ENCODE measurements at places on chromosomes 7 and 10.
A peak's percentile ranks its signal among the peaks of the same experiment; 100 is the strongest.

DNA sequence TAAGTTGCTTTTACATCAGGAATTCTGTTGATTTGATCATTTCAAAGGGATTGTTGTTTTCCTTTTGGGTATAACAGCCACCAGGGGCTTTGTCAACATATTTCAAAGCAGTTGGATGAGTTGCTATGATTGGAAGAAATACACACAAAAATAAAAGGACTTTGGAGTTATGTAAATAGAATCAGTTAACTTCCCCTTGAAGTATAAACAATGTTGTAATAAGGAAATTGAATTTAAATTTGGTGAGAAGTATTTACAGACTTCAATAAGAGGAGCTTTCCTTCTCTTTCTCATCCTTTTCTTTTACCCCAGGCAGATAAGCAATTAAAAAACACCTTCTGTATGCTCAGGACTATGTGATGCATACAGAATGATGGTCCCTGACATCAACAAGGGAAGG is 199.7 kb downstream of the LHFPL3 start:
- DNase-seq = no peak

DNA sequence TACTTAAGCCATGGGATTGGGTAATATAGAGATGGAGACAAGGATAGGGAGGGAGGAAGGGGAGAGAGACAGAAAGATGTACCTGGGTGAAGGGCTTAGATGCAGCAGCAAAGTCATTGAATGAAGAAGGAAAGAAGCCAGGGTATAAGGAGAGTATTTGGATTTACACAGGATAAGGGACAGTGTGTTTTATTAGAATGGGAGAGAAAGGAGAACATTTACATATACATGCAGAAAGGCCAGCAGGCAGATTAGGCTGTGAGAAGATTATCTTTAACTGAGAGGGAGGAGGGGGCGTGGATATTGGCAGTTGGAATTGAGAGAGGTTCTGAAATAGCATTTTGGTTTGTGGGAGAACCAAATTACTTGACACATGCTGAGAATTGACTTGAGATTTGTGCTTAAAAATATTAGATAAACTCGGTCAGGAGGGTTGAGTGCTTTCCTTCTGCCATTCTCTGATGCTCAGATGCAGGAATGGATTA is 161.5 kb upstream of the ZNF804B start:
- no peak for DNase-seq

- peak; percentile 66 for DNase-seq
Measured at GRCh38 chr7:18666107-18666728, 170.7 kb downstream of the HDAC9 start.

DNA sequence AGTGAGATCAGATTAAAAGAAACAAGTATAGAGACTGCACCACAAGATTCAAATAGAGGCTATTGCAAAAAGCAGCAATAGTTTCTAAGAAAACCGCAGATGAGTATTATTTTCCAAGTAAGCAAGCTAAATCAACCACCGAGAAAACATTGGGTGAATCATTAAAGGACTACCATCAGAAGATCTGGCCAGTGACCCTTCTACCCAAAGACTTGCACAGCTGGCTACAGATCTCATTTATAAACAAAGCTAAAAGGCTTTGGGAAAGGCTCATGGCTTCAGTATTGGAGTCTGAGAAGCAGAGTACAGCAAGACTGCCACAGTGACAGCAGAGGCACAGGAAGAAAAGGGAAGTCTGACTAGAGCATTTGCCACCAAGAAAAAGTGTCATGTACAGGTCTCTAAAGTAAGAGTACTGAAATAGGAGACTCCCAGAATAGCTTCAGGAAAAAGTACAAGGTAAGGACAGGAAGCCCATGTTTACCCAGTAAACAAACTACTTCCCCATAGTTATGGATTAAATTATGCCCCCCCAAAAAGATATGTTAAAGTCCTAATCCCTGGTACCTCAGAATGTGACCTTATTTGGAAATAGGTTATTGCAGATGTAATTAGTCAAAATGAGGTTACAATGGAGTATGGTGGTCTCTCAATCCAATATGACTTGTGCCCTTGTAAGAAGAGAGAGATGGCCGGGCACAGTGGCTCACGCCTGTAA is 19.0 kb downstream of the STEAP1 start:
- DNase-seq = no peak

GRCh38 chr10:90644165-90644564 is 213.7 kb downstream of the HTR7 start:
- no peak for DNase-seq

DNA sequence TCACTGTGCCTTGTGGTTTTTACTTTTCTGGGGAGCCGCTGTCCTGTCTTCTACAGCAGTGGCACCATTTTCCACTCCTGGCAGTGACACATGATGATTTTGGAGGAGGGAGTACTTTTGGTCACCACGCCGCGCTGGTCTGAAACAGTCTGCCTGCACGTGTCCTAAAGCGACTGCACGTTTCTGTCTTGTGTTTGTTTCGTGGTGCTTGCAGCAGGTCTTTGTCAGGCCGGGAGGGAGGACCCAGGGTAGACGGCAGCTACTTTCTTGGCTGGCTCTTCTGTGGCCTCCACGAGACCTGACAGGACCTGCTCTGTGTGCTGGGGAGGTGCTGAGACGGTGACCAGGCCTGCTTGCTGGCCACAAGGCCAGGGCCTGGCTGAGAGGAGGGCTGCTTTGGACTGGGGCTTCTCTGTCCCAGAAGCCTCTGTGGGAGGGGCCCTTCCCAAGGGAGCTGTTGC is 82.0 kb downstream of the GLRX3 start:
- no peak for DNase-seq

DNA sequence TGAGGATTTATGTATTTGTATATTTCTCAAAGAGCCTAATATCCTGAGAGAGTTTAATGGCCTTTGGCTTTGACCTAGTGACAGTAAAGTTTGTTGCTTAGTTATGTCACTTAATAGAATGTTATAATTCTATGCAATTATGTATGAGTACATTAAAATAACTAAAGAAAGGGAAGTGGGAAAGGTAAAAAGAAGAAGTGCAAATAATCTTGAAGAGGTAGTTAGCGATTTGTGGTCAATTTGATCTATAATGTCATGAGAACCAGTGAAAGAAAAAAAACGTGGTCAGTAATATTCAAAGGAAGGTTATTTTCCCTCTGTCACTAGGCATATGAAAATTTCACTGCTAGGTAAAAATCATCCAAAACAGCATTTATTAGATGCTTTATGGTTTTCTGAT is 143.4 kb upstream of the LSM8 start:
- DNase-seq = no peak

GRCh38 chr10:79345241-79346011 is 1.8 kb upstream of the PPIF start:
- no peak for DNase-seq

DNA sequence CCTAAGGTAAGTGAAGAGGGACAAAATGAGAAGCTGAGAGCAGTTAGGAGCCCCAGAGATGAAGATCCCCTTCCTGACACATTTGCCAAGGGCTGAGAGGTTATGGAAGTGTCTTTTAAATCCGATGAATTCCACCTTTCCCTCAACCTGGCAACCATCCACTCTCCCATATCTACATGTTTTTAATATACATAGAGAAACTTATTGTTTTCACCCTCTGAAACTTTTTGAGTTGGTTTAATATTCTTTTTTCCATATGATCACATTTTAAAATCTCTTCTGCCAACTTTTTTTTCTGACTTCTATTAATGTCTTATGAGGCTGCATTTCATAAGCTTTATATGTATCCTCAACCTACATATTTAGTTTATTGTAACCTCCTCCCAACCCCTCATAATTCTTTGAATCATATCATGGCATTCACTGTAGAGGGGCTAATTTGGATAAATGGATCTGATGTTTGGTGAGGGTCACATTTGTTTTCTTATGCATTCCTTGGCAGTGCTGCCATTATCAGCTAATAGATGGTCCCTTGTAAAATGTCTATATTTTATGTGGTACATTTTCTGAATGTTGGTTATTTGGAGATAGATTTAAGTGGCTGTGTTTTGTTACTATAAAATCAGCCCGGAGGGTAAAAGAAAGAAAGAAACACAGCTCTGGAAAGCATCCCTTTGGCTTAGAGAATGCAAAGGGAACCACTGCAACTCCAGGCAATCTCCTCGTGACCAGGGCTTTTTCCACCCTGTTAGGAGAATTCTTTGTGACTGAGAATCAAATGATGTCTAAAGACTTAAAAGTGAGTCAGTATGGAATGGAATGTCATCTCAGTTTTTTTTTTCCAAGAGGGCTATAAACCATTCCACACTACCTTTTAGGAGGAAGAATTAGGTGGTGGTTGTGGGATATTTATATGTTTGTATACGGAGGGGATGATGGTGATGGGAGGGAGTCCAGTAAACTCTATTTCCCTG is 334.4 kb downstream of the SUGCT start:
- DNase-seq = no peak

- no peak for DNase-seq
Measured at GRCh38 chr7:77738871-77739270, 42.6 kb downstream of the RSBN1L start.

DNA sequence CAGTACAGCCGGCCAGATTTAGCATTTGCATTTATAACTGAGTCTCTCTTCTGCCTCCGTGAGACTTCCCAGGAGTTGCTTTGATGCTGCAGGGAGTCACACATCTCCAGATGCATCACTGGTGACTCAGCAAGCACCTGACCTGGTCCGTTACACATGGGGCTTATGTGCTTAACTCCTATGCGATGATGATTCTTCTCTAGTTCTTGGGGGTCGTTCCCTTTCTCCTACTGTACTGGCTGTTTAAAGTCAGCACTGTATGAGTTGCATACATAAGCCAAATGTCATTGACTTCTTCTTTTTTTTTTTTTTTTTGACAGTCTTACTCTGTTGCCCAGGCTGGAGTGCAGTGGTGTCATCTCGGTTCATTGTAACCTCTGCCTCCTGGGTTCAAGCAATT is 13.0 kb upstream of the AKR1E2 start:
- no peak for DNase-seq

- no peak for DNase-seq
Measured at GRCh38 chr10:65518379-65518778, 1407.5 kb upstream of the LRRTM3 start.

DNA sequence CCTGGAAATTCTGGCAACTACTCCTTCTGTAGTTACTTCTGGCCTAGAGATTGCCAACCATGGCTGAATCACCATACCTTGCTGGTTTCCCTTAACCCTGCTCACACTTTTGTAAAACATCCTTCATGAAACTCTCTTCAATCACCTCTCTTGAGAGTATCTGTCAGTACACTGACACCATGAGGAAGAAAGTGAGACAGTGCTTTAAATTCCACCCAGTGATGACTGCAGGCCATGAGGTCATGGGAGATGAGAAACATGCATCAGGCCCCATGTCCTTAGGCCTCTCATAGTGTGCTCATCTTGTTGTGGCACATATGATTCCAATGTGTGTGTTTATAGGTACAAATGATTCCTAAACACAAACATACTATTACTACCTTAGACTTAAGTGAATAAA is 24.6 kb upstream of the NAMPT start:
- no peak for DNase-seq

DNA sequence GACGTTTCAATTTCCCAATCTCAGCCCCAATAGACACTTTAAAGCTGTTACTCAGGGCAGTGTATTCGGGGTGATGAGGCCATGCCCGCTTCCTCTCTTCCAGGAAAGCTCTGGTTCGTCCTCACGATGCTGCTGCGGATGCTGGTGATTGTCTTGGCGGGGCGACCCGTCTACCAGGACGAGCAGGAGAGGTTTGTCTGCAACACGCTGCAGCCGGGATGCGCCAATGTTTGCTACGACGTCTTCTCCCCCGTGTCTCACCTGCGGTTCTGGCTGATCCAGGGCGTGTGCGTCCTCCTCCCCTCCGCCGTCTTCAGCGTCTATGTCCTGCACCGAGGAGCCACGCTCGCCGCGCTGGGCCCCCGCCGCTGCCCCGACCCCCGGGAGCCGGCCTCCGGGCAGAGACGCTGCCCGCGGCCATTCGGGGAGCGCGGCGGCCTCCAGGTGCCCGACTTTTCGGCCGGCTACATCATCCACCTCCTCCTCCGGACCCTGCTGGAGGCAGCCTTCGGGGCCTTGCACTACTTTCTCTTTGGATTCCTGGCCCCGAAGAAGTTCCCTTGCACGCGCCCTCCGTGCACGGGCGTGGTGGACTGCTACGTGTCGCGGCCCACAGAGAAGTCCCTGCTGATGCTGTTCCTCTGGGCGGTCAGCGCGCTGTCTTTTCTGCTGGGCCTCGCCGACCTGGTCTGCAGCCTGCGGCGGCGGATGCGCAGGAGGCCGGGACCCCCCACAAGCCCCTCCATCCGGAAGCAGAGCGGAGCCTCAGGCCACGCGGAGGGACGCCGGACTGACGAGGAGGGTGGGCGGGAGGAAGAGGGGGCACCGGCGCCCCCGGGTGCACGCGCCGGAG is 2.6 kb downstream of the GJD4 start:
- no peak for DNase-seq

DNA sequence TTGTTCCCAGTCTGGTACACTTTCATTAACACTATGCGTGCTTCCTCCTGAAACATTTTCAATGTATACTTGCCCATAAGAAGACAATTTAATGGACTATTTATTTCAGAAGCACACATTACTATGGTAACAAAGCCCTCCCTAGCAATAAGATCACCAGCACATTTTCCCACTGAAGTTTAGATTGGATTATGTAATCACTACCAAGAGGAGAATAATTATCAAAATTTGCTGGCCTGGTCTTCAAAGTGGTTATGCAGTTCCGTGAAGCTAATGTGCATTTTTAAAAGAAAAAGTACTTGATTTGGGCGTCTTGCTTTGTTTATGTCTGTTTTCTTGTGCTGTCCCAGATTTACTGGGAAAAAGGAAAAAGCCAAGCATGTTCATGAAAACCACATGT is 61.9 kb downstream of the AP3M1 start:
- DNase-seq = no peak

DNA sequence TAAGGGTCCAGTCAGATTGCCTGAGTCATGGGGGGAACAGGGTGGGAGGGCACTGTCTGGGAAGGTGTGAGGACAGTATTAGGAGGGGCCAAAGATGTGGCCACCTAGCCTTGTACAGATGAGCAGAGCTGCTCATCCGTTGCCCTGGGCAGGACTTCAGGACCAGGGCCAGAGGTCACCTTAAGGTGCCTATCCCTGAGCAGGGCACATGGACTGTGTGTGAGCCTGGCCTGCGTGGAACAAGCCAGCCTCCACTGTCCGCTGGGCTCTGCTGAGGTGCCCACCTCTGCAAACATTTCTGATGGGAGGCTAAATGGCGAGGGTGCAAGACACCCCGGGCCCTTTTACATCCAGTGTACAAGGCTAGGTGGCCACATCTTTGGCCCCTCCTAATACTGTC is 3.4 kb upstream of the OPN1SW start:
- no peak for DNase-seq

GRCh38 chr7:53022893-53023292 is 12.5 kb upstream of the POM121L12 start:
- no peak for DNase-seq
